NCI-H1417 (cell line): ENCODE measurements at places on chromosomes 1 and 21.

DNA sequence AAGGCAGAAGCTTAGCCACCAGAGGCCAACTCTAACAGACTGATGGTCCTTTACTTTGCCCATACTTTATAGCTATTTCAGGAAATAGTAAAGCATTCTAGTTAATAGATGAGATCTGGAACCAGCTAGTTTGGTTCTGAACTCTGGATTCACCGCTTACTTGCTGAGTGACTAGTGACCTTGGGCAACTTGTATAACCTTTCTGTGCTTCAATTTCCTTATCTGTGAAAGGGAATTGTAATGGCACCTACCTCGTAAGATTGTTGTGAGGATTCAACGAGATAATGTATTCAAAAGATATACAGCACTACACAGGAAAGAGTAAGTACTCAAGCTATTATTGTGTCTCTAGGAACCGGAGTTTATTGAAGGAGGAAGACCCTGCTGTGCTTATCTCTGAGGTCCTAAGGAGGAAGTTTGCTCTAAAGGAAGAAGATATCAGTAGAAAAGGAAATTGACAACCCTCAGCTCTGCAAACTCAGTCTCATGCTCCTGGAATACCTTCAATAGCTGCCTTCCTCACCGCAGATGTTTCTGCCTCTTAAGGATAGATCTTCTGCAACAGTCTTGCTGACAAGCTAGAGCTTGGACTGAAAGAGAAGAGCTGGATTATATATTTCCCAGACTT lies 11.9 kb downstream of the MTFR1L start:
- DNase-seq: no peak

- DNase-seq: no peak
Observed at GRCh38 chr1:183270541-183271141, 84.6 kb downstream of the LAMC2 start.

DNA sequence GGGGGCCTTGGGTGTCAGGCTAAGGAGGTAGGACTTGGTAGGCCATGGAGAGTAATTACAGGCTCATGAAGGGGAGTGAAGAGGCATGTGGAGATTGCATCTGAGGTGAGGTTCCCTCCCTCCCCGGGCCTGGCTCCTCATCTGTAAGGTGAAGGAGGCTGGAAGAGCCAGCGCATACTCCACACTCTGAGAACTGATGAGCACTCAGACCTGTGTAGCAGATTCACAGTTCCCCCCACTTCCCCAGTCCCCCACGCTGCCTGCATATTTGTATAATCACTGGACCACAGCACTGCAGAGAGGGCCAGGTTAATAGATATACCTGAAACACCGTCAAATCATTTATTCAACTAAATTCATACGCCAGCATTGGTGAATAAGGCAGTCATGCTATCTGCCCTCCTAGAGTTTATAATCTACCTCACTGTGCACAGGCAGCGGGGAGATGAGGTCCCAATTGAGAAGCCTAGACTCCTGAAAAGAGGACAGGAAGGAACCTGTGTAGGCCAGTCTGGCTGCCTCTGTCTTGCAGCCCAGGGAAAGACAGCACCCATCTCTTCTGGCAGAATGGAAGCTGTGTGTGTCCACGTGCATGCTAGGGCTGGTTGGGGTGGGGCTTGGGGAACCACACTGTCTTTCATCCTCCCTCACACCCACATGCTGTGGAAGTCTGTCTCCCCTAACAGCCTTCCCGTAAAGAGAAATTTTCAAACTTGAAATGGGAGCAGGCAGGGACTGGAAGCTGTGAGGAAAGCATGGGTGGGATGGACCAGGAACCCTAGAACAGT lies 110.6 kb upstream of the ATP1A1 start:
- no peak for DNase-seq

DNA sequence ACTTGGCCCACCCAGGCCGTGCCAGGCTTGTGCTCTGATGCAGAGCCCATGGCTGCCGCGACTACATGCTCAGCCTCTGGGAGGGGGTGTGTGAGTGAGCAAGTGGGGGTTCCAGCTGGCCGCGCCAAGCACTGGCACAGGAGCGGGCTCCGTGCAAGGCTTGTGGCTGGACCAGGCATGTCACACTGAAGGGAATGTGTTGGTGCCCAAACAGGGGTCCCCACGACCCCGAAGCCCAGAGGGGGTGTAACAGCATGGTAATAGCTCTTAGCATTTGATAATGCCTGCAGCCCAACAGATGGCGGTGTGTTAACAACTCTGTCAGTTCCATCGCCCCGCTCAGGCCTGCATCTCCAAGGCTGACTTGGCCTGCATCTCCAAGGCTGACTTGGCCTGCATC lies 38.3 kb upstream of the CD46 start:
- DNase-seq: no peak

DNA sequence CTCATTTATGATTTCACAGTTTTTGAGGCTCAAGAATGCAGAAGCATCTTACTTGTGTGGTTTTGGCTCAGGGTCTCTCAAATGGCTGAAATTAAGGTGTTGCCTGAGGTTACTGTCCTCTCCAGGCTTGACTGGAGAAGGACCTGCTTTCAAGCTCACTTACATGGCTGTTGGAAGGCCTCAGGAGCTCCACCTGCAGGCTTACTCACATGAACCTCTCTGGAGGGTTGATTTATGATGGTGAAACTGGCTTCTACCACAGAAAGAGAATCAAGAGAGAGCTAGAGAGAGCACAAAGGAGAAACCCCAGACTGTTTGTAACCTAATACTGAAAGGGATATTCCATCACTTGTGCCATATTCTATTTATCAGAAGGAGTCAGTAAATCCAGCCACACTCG lies 6.2 kb upstream of the KCNK2 start:
- no peak for DNase-seq

DNA sequence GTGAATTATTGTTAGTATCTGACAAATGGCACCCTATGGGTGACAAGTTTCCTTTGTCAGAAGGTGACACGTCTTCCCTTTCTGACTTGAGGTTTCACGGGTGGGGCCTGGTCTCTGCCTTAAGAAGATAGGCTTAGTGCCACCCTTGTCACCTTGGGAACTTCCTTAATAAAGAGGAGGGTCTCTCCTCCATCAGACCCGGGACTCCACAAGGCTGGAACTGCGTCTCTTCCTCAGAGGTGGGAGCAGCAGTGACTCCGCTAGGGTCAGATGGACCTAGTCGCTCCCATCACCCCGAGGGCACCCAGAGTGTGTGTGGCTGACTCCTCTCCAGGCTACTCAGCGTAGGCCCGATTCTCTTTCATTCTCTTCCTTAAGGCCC lies 774 bp upstream of the WDTC1 start:
- no peak for DNase-seq
